ENCODE measurements at places on chromosomes 6 and 20. TPM values are rescaled to one million over a fixed set of nuclear protein-coding genes. Genes with fewer than 3 reads are reported as not detected.

RBPJL gene
- total RNA-seq, result not detected

PNLDC1 gene
- 1.3 TPM for total RNA-seq

MYO6 gene
- total RNA-seq, result 58.1 TPM

TREM2 gene
- total RNA-seq, result not detected

AGPAT1 gene
- 5.3 TPM for total RNA-seq

TNNC2 gene
- not detected for total RNA-seq

CPNE5 gene
- 5.8 TPM for total RNA-seq

MMS22L gene
- total RNA-seq, result 18.6 TPM

BPIFB2 gene
- total RNA-seq, result not detected

PRSS35 gene
- 0.16 TPM for total RNA-seq

SLC35F1 gene
- total RNA-seq, result not detected

RIMS4 gene
- total RNA-seq, result not detected

PSMB9 gene
- 27.0 TPM for total RNA-seq

MAP1LC3A gene
- 28.1 TPM for total RNA-seq

CALHM6 gene
- total RNA-seq, result 1.3 TPM

PGC gene
- total RNA-seq, result not detected

CARMIL1 gene
- 6.8 TPM for total RNA-seq

MARCKS gene
- 192 TPM for total RNA-seq
